ENCODE measurements at places on chromosomes 3 and 15.

DNA sequence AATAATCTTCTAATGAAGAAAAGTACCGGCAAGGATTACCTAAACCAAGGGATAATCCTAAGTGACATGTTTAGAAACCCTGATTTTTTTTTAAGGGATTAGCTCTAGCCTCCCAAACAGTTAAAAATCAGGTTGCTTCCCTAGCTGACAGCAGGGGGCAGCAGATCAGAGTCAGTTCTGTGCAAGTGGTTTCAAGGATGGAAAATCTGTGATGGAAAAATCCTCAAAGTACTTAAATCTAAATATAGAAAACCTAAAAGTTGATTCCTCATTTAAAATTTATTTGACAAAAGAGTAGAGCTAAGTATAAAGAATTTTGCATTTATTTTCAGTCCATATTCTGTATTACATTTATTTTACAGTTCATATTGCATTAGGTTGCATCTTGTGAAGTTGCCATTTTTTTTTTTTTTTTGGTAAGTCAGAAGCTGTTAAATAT lies 107.6 kb downstream of the PEX5L start:
- DNase-seq = no peak

- no peak for DNase-seq
Observed at GRCh38 chr15:92197746-92198145, 195.9 kb upstream of the ST8SIA2 start.

GRCh38 chr15:77350792-77351191 lies 69.1 kb downstream of the PEAK1 start:
- DNase-seq = no peak

DNA sequence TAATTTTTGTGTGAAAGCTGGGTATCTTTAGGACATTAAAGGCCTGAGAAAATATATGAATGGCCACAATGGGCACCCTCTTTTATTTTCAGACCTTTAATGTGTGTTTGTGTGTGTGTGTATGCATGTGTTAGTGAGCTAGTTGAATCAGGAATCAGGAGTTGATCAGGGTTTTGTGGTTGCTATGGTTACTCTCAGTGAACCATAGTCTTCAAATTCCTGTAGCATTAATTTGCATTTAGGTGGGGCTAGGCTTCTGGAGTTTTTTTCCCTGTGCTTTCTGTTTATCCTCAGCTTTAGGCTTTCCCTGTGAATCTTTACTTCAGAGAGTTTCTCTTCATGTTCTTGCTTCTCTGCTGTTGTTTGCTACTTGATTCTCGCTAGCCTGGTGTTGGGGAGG lies 122.0 kb upstream of the ONECUT1 start:
- no peak for DNase-seq

GRCh38 chr3:154571553-154572226 lies 141.7 kb upstream of the GPR149 start:
- DNase-seq = no peak
